ENCODE measurements at places on chromosomes 6 and 20.

GRCh38 chr6:114521926-114522325 is 179.1 kb upstream of the HS3ST5 start:
- no peak for DNase-seq

DNA sequence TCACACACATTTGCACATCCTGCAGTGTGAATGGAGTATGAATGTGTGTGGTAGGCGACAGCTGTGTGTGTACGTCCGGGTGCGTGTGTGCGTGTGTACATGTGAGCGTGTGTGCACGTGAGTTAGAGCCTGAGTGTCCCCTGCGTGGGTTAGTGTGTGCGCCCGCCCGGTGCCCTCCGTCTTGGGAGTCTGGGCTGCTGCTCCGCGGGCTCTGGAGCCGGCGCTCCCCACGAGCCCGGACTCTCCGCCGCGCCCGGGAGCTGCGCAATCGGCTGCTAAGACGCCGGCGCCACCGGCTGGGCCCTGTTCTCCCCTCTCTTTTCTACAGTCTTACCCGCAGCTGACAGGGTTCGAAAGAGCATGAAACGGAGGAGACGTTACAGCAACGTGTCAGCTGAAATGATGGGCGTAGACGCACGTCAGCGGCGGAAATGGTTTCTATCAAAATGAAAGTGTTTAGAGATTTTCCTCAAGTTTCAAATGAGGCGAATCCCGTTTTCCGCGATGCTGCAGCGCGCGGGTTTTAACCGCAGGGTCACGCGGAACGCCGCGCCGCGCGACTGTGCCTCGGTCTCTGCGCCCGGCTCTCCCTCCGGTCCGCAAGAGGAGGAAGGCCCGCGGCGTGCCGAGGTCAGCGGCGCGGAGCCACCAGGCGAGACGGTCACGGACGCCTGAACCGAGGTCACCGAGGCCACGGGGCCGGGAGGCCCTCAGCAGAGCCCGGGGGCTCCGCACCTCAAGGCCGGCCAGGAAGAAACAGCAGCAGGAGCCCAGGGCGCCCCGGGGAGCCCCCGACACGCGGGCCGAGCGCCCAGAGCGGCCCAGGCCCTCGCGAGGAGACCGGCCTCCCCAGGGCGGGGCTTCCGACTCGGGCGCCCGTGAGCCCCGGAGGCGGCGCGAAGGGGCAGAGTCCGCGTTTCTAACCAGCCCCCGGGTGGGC is 95.3 kb upstream of the BHLHE23 start:
- DNase-seq, result no peak

DNA sequence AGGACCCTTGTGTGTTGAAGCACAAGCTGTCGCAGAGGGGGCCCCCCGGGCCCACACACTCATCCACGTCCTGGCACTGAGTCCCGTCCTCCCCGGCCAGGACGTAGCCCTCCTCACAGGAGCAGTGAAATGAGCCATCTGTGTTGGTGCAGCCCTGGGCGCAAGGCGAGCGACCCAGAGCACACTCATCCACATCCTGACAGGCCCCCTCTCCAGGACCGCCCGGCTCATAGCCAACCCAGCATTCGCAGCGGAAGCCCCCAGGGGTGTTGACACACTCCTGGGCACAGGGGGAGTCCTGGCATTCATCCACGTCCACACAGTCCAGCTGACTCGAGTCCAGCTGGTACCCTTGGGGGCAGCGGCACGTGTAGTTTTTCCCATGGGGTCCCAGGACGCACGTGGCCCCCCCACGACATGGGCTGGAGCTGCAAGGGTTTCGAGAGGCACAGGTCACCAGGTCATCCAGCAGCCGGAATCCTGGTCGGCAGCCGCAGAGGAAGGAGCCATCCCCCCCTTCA is 1.2 kb downstream of the CD93 start:
- no peak for DNase-seq

DNA sequence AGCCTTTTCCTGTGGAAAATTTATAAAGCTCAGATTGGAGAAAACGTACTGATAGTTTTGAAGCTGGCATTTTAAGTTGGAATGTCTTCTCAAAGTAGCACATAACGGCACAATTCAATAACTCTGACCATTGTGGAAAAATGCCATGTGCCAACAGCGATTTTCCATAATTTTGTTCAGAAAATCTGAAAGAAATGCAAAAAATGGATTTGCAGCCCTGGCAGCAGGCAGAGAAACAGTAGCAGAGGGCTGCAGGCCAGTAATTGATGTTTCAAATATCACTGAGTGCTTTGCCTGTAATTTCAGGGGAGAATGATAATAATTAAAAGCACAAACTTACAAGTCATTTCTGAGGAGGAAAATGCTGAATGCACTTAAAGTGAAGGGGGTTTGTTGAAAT is 507.4 kb downstream of the MAFB start:
- DNase-seq, result no peak

- no peak for DNase-seq
Measured at GRCh38 chr6:151548201-151548600, 54.4 kb downstream of the CCDC170 start.

DNA sequence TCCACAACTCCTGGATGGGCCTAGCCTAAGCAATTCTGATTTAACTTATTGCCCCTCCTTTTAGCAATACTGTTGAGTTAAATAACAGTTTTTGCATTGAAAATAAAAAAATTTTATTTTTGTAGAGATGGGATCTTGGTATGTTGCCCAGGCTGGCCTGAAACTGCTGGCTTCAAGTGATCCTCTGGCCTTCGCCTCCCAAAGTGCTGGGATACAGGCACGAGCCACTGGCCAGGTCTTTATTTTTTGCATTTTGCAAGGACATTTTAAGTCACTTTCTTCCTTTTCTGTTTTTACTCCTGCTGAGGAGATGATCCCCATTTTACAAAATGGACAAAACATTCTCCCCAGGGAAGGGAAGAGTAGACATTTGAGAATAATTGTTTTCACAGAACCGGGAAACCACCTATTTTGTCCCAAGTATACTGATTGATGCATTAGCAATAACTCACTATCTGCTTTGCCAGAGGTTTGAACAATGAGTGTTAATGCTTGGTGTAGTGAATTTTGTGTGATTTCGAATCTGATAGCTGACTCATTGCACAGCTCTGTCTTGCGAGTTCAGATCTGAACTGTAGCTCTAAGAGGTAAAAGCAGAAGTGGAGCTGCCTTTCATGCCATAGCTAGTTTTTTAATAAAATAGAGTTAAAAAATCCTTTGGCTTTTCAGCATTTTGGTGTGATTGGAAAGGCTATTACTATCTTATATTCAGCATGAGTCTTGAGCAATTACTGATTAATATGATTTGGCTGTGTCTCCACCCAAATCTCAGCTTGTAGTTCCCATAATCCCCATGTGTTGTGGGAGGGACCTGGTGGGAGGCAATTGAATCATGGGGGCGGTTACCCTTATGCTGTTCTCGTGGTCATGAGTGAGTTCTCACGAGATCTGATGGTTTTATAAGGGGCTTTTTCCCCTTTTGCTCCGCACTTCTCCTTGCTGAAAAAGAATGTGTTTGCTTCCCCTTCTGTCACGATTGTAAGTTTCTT is 20.9 kb downstream of the IGF2R start:
- DNase-seq, result no peak

DNA sequence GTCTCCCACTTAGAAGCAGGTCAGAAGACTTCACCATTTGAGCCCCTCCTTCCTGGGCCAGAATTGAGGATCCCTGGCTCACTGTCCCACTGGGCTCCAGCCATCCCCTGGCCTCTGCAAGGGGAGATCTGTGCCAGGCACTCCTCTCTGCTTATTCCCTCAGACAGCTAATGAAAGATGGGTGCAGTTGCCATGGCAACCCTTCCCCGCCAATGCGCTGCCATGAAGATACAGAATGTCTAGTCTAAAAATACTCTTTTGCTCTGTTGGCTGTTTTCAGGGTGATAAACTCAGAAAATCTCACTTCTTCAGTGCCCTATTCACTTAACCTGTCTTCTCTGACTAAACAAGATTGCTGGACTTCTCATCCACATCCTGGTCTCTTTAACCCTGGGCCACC is 13.6 kb upstream of the TTLL2 start:
- DNase-seq, result no peak

DNA sequence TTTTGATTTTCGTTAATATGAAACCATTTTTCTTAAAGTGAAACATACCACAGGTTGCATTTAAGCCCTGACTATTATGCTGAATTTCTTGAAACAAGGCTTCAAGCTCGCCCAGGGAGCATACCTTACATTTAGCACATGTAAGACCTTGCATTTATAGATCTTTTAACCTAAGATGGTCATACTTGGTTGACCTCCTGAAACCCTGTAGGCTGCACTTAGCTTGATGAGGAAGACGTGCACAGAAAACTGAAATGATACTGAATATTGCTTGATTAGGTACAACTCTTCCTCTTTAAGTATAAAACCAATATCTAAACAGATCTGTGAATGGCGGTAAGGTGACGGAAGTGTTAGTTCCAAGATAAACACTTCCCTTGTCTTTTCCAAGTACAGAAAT is 82.2 kb downstream of the CTNNBL1 start:
- no peak for DNase-seq

DNA sequence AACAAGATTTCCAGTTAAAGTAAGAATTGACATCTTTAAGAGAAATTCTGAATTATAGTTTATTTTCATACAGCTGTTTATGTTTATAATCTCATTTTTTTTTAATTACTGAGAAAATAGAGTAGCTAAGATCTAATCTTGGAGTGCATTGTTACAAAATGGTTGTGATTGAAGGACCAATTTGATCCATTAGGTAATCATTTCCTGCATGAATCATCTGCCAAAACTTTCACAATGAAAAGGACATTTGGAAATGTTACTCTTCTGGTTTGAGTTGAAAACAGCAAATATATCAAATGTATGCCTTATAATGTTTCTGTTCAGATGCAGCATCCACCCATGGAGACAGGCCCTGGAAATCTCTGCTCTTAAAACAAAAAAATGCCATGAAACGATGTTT is 19.0 kb downstream of the TUBB2A start:
- no peak for DNase-seq

DNA sequence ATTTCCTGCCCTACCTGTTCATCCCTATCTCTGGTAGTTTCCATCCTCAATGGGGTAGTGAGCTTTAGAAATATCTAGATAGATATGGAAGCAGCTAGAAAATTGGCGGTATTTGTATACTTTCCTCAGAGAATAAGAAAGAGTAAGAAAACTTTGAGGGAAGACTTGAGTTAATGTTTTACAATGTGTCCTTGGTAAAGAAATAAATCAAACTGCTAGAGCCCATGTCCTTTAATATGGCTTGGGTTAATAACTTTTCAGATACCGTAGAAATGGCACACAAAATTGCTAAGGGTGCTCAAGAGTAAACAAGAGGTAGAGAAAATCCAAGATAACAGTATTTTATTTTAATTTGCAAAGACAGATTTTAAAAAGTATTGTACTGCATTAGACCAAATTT is 28.1 kb upstream of the PGK2 start:
- DNase-seq, result no peak

DNA sequence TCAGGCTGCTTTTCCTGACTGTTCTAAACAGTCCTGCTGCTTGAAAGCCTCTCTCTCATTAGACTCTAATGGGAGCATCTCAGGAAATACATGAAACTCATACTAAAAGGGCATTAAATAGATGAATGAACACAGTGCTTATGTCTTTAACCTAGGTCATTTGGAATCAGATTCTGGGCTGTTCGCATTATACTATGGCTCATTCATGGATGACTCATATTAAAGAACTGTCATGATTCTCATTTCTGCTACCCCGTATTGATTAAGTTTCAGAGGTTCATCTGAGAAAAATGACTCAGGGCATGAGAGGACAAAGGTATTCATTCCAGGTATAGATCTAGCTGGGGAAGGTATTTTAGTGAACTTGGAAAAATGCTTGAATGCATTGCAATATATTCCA is 335.5 kb downstream of the GJA1 start:
- no peak for DNase-seq

- no peak for DNase-seq
Measured at GRCh38 chr6:130526466-130526865, 160.6 kb downstream of the TMEM200A start.

DNA sequence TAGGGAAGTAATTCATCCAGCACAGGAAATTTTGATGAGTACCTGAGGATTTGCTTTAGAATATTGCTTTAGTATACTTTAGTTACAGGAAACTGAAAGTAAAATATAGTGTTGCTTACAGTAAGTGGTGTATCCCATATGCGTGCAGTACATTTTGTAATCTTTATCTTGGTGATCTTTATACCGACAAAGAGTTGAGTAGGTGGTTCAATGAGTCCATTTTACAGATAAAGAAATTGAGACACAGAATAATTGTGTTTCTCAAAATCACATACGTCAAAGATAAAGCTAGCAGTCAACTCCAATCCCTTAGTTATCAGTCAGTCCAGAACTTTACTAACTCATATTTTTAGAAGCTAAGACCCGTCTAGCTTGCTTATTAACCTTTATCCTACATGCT is 65.8 kb upstream of the E2F3 start:
- no peak for DNase-seq

DNA sequence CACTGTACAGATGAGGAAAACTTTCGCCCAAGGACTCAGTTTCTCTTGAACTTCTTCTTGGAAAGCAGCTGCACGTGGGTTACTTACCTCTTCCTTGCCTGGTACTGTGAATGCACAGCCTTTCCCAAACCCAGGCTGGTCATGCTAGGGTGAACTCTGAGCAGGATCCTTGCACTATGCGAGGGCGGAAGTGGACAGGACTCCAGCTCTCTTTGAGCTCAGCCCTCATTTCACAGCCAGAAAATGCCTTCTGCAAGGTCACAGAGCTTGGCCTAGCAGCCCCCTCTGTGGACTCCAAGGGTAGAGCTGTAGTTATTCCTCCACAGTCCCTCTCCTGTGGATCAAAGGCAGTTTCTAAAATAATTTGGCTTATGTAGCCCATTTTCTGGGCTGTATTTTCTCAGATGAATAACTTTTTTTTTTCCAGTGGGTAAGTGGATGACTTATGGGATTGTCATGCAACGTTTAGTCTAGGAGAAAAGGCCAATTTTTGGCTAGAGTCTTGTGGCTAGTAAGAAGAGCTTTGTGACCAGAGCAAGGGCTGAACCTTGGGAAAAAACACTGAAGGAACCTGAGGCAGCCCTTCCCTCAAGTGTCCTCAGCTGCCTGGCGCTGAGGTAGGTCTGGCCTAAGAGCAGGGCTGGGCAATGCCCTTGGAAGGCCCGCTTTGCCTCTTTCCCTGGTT is 172.7 kb downstream of the SCP2D1 start:
- DNase-seq, result no peak

- no peak for DNase-seq
Measured at GRCh38 chr6:87572883-87573282, 16.9 kb downstream of the RARS2 start.

GRCh38 chr6:102026649-102027048 is 633.1 kb downstream of the GRIK2 start:
- DNase-seq, result no peak

DNA sequence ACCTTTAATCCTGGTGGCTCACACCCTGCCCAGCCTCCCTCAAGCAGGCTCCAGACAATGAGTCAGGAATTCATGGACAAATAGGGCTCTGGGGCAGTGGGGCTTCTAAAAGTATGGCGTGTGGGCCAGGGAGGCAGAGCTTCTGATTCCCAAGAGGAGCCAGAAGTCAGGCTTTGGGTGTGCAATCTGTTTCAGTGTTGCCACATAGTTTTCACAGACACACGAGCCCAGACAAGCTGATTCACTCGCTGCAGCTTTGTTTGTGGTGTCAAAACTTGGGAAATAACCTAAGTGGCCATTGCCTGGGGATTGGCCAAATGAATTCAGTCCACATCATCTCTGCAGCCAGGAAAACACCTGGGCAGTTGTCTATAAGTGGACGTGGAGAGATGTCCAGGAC is 9.2 kb downstream of the PEDS1 start:
- DNase-seq, result no peak

GRCh38 chr6:54515713-54516112 is 207.5 kb downstream of the TINAG start:
- DNase-seq, result no peak

Measured in stimulated activated CD8-positive, alpha-beta memory T cell treated with anti-CD3 and anti-CD28 coated beads, Interleukin-7, amount 100 ng/mL, for 24 hours (primary cell).